HS-27A (cell line): ENCODE measurements at places on chromosomes 2 and 18.

- DNase-seq, result no peak
These were observed 248.8 kb downstream of the IRS1 start for GRCh38 chr2:226550801-226551200.

GRCh38 chr2:177171418-177171865 lies 41.2 kb upstream of the HNRNPA3 start:
- no peak for DNase-seq

DNA sequence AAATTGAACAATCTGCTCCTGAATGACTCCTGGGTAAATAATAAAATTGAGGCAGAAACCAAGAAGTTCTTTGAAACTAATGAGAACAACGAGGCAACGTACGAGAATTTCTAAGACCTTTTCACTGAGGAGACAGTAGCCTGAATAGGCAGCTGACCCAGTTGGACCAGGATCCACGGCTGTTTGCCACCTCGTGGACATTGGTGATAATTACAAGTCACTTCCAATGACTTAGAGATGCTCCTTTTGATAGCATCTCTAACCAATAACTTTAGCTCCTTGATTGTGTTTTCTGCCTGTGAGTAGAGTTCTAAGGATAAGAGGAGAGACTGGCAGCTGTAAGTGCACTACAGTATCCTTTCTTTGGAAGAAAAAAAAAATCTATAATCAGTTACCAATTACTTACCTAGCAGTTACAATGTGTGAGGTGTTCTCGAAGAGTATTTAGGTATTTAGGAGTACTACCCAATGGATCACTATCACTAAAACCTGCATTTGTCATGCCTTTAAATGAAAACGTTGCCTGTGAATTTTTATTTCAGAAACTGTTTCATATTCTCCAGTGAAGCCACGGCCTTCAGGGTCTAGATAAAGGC lies 31.3 kb upstream of the CNTNAP5 start:
- DNase-seq, result no peak

GRCh38 chr2:72494392-72494791 lies 331.4 kb downstream of the EXOC6B start:
- no peak for DNase-seq

DNA sequence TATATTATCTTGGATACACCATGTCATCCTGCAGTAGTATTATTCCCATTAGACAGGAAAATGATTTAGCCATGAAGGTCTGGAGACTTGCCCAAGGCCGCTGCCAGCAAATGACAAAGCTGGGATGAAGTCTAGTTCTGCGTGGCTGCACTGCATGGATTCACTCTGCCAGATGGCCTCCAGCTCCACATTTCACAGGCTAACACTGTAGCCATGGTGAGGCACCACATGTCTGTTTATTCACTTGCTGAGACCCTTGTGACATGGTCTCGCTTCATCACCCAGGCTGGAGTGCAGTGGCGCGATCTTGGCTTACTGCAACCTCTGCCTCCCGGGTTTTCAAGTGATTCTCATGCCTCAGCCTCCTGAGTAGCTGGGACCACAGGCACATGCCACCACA lies 31.5 kb upstream of the SCG2 start:
- no peak for DNase-seq

DNA sequence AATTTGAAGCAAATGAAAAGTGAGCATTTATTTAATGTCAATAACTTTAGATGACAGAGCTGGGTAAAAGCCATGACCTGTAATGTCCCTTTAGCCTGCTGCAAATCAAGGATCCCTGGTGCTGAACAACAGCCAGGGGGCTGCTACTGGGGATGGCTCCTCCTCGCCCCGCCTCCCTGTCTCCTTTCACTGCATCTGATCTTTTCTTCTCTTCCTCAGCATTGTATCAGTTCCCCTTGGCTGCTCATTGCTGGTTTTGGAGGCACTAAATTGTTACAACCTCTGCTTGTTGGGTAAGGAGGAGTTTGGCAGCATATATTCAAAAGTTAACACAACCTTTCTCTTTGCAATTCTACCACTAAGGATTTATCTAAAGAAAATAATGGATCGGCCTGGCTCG lies 236.3 kb upstream of the ID2 start:
- DNase-seq, result no peak
